ENCODE measurements at places on chromosomes 13 and 19.

- no peak for DNase-seq
These were observed 29.2 kb downstream of the MYH14 start for GRCh38 chr19:50232600-50232999.

DNA sequence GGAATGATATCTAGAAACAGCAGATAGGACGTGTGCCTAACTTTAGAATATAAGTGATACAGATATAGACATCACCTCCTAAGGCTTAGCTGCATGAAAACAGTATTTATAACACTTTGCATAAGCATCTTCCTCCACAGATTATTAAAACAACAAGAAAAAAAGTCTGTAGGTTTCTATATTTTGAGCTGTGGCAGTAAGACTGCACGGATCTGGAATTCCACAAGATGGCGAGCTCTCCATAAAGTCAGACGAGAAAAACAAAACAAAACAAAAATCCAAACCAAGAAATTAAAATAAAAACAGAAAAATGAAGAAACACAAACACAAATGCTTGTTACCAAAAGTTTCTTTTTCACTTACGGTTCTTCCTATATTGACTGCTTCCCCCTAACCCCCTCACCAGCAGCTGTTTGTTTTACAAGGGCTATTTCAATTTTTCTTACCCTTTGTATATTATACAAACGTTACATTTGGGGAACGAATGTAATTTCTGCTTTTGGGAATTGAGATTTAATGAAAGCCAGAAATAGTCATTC lies 285.8 kb downstream of the MYO16 start:
- no peak for DNase-seq

DNA sequence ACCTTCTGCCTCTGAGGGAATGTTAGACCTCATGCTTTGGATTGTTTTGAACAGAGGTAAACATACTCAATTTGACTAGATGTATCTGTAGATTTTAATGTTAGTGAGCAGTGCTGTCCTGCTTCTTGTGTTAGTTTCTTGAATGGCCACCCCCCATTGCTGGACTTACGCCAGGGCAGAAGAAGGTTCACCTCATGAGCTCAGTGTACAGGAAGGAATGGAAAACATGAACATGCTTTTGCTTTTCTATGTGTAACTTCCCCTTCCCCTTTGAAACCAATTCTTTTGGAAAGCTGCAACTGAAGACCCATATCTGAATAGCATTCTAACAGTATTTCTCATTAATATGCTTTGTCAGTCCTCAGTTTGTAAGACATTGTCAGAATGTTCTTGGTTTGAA lies 32.3 kb downstream of the WASF3 start:
- no peak for DNase-seq

- no peak for DNase-seq
These were observed 28.7 kb upstream of the SLC7A10 start for GRCh38 chr19:33254245-33254824.

DNA sequence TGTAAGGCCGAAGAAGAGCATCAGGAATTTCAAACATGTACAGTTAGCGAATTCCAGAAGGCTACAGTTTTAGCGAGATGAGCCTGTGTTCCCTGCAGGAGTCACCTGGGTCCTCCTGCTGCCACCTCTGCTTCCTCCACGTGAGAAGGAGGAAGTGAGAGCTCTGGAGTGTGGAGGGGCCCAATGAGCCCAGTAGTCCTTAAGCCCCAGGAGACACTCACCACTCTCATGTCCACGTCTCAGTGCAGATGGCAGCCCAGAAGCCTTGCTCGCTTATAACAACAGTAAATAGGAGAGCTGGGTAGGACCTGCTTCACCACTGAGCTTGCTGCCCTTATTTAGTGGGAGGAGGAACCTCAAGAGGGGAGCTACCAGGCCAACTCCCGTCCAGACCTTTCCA lies 44.3 kb downstream of the SERP2 start:
- no peak for DNase-seq

DNA sequence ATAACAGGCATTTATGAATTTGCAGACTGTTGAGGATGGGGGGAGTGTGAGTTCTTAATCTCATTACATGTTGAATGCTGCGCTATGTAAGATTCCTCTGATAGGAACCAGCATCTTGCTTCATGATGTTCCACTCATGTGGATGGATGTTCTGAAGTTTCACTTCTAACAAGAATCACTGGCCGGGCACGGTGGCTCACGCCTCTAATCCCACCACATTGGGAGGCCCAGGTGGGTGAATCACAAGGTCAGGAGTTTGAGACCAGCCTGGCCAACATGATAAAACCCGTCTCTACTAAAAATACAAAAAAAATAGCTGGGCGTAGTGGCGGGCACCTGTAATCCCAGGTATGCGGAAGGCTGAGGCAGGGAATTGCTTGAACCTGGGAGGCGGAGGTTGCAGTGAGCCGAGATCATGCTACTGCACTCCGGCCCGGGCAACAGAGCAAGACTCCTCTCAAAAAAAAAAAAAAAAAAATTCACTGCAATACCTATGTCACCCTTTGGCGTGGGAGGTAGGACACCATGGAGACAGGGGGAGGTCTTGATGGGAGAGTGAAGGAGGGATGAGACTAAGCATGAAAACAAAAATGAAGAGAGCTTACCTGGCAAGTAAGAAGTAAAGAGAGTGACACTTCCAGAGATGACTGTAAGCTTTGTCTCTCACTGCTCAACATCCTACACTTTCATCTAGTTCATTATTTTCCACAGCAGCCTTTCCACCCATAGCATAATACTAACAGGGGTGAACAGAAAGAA lies 133.0 kb downstream of the DCT start:
- DNase-seq: no peak

- DNase-seq: no peak
These were observed 66.7 kb downstream of the SIPA1L3 start for GRCh38 chr19:37973666-37974065.

DNA sequence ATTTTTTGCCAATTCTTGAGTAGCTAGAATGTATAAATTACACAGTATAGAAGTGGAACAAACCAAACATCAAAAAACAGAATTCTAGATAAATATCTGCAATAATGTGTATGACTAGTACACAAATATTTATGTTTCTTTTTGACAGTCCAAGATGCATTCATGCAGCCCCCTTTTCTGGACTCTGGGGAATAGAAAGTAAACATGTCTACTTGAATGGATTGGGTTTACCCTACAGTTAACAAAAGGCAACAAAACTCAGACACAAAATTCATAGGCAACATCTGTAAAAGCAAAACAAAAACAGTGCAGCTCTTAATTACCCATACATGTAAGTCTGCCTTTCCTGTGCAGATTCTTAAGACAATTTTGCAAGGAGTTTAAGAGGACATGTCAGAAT lies 419.4 kb upstream of the DACH1 start:
- DNase-seq: no peak

GRCh38 chr19:1945899-1946298 lies 4.9 kb downstream of the CSNK1G2 start:
- DNase-seq: no peak

DNA sequence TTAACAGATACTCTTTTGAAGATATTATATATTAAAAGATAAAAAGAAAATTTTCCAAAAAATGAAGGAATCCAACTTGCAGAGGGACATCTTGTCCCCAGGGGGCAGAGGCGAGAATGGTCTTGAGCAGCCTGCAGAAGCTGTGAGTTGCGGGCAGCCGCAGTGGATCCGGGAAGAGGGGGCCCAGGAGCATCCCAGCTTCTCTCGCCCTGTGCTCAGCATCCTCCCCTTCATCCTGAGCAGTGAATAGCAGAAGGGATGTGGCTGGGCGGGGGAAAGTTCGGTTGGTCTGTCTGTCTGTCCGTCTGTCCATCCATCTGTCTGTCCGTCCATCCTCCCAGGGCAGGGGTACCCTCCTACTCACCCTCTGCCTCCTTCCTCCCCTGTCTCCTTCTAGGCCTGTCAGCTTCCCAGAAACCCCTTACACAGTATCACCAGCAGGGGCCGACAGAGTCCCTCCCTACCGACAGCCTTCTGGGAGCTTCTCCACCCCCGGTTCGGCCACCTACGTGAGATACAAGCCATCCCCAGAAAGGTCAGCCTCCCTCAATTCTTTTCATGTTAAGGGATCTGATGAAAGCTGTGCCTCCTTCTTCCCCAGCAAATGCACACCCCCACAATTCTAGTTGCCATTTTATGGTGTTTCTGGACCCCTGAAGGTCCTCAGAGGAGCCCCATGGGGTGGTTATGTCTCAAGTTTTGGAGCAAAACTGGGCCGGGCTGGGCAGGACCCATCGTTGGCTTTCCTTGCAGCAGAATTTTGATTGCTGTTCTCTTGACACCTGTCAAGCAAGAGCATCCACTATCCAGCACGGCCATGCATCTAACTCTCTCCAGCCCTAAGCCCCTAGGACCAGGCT lies 81.6 kb downstream of the DPF1 start:
- DNase-seq: peak; percentile 7

GRCh38 chr13:38255600-38255999 lies 94.1 kb upstream of the UFM1 start:
- no peak for DNase-seq

DNA sequence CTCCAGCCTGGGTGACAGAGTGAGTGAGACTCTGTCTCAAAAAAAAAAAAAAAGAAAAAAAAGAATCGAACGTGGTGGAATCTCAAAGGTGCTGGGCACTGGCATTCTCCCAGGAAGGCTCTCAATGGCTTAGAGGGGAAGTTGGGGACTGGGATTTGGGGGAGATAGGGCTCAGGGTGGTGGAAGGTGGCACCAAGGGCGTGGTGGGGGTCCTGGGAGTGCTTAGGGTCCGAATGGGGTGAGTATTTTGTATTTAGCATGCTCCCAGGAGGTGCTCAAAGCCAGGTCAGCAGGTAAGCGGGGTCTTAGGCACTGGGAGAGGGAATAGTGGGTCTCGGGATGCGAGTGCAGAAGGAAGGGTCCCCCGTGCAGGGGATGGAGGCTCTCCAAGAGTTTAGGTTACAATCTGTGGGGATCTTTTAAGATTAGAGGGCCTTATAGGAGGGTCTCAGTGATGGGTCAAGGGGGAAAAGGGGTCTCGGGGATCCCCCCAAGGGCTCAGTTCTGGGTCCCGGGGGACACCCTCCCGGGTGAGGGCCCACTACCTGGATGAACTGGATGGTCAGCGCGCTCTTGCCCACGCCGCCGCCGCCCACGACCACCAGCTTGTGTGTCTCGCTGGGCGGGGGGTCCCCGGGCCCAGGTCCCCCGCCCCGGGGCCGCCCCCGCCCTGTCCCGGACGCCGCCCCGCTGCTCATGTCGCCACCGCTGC lies 386 bp downstream of the RRAS start:
- no peak for DNase-seq

DNA sequence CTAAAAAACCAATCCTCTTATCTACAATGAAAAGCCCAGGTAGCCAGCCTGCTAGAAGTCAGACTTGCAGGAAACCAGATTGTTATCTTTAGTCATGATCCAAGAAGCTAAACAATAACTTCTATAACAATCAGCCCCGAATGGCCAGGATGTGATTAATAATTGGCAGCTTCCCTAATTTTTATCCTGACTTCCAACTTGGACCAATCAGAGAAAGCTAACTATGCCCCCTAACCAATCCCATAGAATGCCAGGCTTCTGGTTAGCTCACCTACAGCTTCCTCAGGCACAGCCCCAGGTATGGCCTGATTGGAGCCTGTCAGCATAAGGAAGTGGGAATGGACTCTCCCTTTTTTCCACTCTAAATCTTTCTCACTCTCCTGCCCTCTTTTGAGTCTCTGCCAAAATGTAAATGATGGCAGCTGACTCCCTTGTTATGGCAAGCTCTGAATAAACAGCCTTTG lies 394.9 kb downstream of the DLEU7 start:
- DNase-seq: no peak

GRCh38 chr19:679418-680286 lies 3.5 kb downstream of the FSTL3 start:
- DNase-seq: no peak

GRCh38 chr19:13040948-13041292 lies 45.6 kb downstream of the NFIX start:
- DNase-seq: no peak

Measured in NCI-H524 treated with DMSO at 0.1 percent for 48 hours (cell line).